ENCODE measurements at places on chromosomes 4 and X. TPM values are rescaled to one million over a fixed set of nuclear protein-coding genes. Genes with fewer than 3 reads are reported as not detected.

HS3ST1 gene
- 16.9 TPM for total RNA-seq

GRCh38 chr4:6509587-6509986, 37.2 kb upstream of the PPP2R2C start:
- DNase-seq, result no peak

DNA sequence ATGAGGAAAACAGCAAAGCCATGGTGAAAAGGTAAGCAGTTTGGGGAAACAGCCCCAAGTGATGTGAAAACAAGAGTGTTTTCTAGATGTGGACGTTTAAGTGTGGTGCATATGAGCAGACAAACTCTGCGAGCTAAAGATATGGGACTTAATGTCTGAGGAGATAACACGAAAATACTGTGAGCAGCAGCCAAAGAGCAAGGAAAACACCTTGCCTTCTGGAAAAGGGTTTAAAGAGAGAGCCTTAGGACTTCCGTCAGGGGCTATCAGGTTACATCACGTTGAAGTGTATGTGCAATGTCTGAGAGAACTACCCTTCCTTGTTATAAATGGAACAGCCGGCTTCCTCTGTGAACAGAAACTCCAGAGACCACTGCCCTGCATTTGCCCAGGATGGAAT, 54.2 kb downstream of the LEF1 start:
- DNase-seq, result no peak

DNA sequence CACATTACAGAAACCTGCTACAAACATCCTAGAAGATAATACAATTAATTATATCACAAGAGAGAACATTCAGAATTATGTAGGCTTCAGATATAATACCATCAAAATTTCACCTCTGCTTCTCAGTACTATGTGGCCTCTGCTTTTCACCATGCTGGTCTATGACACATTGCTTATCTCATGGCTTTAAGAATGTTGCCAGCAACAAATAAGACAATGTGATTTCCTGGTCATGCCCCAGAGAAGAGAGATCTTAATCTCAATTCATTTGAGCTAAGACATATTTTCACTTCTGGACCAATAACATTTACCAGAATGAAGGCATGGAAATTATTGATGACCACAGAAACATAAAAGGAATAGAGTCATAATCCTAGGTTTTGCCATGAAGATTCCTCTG, 1233.4 kb upstream of the ADGRL3 start:
- DNase-seq, result no peak

DNA sequence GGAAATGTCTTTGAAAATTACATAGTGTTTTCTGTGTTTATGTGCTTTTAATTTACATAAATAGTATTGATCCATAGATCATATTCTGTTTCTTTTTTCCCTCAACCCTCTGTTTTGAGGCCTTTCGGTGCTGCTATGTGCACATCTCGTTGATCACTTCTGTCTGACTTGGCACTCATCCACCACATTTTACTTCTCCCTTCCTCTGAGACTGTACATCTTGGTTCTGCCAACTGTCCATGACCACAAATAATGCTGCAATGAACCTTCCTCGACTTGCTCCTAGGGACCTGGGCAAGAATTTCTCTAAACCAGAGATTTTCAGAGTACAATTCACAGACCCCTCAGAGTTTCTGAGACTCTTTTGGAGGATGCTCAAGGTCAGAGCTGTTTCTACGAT, 74.4 kb downstream of the RTL5 start:
- DNase-seq, result no peak

TTC29 gene
- 0.30 TPM for total RNA-seq

DNA sequence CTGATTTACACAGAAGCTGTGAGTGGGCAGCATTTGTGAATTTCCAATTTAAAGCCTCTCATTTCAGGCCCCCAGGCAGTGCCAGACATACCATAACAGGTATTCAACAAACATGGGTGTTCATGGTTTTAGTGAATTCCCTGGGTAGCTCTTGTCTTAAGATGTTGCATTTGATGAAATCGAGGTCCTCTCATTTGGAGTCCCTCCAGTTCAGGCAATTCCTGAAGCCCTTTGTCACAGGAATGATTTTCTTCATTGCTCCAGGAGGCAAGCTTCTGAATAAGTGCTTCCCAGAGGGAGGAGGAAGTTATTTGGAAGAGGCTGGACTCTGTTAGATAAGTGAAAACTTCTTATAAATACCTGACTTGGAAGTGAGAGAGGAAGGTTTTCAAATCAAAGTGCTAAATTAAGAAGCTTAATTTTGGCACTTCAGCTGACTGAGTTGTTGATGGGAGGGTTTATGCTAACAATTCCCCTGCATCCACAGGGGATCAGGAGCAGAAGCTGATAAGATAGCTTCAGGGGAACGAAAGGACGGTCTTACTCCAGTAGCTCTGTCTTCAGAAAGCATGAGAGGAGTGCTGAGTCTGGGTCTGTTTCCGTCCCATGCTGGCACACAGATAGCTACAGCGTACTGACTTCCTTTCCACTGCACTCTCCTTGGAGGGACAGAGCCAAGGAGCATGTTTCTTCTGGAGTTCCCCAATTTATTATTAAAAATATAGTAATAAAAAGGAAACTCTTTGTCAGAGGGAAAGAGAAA, 543.1 kb downstream of the GBA3 start:
- peak; percentile 57 for DNase-seq

DNA sequence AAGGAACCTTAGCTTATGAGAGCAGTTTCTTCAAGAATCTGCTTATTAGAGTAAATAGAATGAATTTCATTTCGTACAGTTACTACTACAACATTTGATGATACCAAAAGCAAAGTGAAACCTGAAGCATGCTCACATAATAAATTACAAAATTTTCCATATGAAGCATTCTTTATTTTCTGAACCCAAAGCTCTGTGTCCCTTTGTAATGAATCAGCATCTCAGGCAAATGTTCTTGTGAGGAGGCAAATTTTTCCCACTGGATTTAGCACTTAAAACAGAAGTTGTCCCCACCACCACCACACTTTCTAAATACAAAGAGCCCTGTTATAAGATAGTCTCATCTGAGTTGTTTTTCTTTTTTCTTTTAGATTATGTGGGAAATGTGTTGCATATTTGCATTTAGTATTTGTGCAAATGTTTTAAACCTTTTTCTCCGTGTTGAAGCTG, 70.7 kb upstream of the NFKB1 start:
- peak; percentile 33 for DNase-seq

DNA sequence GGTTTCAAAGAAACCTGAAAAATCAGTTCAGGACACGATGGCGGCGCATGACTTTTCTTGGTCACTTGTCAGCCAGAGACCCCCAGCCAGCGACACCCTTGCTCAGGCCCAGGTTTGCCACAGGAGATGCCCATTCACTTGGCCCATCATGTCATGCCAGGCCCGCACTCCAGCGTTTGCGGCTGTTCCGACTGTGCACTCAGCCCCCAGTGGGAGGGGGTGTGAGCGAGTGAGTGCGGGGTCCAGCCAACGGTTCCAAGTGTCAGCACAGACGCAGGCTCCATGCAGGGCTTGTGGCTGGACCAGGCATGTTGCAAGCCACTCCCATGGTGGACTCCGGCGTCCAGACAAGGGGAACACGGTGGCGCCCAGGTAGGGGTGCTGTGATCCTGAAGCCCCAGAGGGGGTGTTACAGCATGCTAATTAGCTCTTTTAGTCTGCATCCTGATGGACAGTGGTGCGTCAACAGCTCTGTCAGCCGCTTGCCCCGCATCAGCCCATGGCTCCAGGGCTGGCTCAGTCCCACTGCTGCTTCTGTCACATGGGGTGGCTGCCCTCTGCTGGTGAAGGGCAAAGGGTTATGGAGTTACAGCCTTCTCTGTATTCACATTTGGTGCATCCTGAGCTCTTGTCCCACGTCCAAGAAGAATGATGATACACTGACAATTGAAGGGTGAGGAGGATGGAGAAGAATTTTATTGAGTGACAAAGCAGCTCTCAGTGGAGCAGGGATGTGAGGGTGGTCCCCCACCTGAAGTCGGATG, 3.7 kb upstream of the MAEA start:
- no peak for DNase-seq

- DNase-seq, result no peak
Measured at GRCh38 chrX:74606799-74607198, 7.6 kb downstream of the RLIM start.

GPR50 gene
- not detected for total RNA-seq

DNA sequence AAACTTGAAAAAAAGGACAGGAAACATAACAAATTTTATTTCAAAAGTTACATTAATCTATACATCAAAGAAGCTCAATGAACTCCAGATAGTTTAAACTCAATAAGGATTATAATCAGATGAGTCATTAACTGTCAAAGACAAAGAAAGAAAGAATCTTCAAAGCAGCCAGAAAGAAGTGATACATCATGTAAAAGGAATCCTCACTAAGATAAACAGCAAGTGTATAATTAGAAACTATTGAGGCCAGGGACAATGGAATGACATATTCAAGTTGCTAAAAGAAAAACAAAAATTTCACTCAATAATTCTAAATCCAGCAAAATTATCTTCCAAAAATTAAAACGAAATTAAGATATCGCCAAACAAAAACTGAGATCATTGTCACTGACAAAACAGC, 161.6 kb upstream of the NWD2 start:
- DNase-seq, result peak; percentile 3

RPL34 gene
- 569 TPM for total RNA-seq

DNA sequence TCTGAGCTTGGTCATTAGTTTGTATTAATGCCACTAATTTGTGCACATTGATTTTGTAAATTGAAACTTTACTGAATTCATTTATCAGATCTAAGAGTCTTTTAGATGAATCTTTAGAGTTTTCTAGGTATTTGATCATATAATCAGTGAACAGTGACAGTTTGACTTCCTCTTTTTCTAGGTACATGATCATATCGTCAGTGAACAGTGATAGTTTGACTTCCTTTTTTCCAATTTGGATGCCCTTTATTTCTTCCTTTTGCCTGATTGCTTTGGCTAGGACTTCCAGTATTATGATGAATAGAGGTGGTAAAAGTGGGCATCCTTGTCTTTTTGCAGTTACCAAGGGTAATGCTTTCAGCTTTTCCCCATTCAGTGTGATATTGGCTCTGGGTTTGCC, 421.4 kb upstream of the CPXCR1 start:
- DNase-seq, result no peak

FHIP1A gene
- total RNA-seq, result 17.0 TPM

DNA sequence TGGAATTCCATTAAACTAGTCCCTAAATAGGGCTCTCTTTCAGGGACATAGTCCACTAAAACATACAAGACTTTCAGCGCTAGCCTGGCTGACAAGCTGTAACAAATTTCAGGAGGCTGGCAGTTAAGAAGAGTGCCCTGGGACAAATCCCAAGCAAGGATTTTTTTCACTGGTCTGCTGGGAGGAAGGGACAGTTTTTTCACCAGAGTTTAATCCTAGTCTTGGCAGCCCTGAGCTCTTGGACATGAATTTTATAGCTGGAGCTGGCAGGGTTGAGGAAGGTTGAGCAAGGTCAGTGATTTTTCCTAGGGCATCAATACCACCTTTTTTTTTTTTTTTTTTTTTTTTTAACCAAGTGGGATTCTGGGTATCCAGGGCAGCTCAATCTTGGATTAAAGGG, 184.4 kb downstream of the SH2D1A start:
- no peak for DNase-seq

GRCh38 chr4:6705646-6706045, 4.0 kb downstream of the MRFAP1L1 start:
- DNase-seq, result no peak

DNA sequence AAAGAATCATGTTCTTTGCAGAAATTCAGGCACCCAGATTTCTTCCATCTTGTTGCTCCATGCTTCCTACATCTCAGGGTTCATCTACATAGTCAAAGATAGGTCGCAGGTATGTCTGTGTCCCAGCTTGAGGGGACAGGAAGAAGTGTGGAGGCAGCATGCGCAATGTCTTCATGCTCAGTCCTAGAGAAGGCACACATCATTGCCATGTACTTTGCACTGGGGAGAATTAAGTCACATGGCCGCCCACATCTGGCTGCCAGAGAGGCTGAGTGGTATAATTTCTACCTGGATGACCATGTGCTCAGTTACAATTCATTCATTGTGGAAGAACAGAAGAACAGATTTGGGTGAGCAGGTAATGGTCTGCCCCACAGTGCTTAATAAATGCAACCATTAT, 54.1 kb downstream of the GAB1 start:
- DNase-seq, result no peak

DNA sequence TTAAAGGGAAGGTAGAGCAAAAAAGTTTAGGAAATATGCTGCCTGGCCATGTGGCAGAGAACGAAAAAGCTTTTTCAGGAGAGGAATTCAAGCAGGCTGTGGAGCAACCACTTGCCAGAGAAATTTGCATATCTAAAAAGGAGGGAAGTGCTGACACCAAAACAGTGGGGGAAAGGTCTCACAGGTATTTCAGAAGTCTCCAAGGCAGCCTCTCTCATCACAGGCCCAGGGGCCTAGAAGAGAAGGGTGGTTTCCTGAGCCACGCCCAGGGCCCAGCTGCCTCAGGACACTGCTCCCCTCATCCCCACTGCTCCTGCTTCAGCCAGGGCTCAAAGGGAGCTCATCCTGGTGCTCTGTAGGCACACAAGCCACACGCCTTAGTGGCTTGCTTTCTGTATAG, 29.9 kb upstream of the STS start:
- DNase-seq, result no peak

DNA sequence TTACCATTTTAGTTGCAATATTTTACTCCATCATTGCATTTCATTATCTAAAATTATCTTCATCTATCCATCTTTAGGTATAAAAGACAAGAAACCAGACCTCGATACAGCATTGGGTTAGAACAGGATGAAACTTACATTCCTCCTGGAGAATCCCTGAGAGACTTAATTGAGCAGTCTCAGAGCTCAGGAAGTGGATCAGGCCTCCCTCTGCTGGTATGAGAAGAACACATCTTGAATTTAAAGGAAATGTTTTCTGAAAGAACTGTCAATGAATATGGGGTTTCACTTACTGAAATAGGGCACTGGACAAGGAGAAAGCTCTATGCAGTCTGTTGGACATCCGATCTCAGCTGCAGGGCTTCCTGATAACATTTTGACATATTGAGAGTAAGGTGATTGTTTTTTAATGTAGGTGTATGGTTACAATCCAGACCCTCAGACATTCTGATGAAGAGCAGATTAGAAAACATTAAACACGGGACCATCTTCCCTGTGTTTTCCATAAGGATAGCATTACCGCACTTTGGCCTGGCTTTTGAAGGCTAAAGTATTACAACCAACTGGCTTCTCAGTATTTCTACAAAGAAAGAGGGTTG, 367.2 kb downstream of the BMPR1B start:
- DNase-seq, result peak; percentile 75
